GM20000 (cell line): ENCODE measurements at places on chromosomes 16 and 17.

DNA sequence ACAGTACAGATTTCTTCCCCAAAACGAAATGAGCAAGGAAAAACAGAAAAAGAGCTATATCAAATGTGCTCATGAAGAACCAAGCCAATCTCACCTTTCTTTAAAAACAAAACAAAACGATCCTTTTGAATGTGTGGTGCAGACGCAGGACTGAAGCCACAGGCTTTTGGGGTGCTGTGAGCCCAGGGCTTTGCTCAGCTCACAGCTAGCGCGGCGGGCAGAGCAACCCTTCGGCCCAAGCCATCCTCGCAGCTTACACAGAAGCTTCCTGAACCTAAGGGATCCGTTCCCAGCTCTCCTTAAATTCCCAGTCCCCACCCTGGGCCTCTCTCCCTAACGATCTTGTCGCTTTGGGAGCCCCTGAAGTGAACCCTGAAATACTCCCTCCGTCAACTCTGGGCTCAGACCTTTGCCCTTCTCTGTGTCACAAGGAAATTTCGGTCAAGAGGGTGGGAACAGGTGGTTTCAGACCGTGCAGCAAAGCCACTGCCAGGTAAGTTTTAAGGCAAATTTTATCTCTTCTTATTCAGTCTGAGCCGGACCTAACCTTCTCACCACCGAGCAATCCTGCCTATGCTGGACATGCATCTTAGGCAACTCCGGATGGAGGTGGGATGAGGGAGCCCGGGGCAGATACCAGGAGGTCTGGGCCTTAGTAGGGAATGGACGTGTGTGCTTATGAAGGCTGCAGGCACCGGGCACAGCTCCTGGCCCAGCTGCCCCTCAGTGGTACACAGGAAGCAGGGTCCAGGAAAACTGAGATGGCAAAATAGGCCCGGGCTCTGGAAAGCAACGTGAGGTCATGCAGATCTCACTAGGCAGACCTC, 52.0 kb downstream of the COTL1 start:
- no peak for DNase-seq

- DNase-seq: no peak
Measured at GRCh38 chr17:48259694-48260291, 152.2 kb downstream of the SNX11 start.

GRCh38 chr16:14106457-14106856, 35.3 kb downstream of the MRTFB start:
- no peak for DNase-seq

GRCh38 chr17:40799859-40800258, at the start of gene KRT28:
Gene KRT28 (minus strand): TSS chr17:40799959. CDS start chr17:40799893, 66 bp downstream.
- DNase-seq: no peak

GRCh38 chr17:7439462-7440112, at the start of gene FGF11:
Gene FGF11 (plus strand): TSS chr17:7439512. CDS start chr17:7439621, 109 bp downstream.
- DNase-seq: no peak

- no peak for DNase-seq
Measured at GRCh38 chr16:272633-273546, 2.9 kb downstream of the RGS11 start.

GRCh38 chr17:50149417-50150353, 792 bp downstream of the PPP1R9B start:
- peak; percentile 73 for DNase-seq

GRCh38 chr17:56902348-56902747, 11.5 kb downstream of the TRIM25 start:
- no peak for DNase-seq

DNA sequence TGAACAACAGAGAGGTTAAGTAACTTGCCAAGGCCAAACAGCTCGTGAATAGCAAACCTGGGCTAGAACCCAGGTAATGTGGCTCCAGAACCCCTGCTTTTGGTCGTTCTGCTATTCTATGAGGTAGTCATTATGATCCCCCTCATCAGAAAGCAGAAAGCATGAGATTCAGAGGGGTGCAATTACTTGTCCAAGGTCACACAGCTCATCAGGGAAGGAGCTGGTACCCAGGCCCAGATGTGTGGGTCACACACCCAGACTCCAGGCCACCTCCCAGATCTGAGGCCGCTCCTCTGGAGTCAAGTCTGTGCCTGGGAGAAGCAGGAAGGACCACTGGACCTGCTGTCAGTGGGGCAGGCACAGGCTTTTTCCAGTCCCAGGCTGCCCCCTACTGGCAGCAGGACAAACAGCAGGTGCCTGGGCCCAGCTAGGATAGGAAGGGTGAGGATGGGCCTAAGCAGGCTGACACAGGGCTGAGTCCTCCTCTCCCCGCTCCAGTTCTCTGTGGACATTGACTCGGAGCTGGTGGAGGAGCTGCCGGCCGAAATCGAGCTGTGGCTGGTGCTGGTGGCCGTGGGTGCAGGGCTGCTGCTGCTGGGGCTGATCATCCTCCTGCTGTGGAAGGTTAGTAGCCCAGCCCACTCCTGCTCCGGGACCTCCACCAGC, 7.8 kb upstream of the PDK2 start:
- DNase-seq: peak; percentile 88

GRCh38 chr17:57682701-57683100, 62.4 kb downstream of the CCDC182 start:
- no peak for DNase-seq

DNA sequence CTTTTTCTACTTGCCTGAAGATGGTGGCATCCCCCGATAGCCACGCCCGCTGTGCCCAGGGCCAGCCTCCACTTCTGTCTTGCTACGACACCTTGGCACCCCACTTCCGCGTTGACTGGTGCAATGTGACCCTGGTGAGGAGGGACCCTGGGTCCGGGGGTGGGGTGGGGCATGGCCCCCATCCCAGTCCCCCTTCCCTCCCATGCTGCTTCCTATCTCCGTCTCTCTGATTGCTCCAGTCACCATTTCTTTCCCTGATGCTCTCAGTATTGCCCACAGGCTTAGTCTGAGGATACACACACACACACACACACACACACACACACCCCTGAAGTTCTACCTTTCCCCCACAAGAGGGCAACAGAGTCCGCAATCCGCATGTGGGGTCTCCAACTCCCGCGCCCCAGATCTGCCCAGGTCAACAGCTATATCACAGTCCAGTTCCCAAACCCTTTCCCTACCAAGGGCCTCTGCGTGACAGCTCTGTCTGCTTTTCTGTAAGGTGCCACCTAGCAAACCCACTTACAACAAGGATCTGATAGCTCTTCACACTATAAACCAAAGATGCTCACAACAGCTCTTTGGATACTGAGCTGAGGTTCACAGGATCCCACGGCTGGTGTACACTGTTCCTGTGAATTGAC, 3.4 kb downstream of the SGCA start:
- peak; percentile 77 for DNase-seq

DNA sequence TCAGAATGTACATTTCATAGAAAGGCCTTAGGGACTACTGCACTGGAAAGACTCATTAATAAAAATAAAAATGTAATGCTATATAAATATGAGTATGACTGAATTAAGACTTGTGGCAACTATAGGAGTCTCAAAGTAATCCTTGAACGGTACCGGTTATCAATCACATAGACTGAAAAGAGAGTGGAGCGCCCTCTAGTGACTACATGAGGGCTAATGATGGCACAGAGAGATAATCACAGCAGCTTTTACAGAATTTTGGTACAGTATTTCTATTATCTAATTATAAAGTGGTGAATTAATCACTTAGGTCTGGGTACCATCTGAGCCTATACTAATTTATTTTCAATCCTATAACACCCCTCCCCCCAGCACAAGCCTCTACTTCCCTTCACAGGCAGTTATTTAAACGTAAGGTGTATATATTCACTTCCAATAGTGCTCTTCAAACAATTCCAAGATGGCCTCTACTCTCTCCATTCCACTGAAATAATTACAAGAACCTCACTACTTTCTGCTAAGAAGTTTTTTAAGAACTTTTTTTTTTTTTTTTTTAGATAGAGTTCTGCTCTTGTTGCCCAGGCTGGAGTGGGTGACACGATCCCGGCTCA, 40.7 kb upstream of the ANKFY1 start:
- peak; percentile 60 for DNase-seq

DNA sequence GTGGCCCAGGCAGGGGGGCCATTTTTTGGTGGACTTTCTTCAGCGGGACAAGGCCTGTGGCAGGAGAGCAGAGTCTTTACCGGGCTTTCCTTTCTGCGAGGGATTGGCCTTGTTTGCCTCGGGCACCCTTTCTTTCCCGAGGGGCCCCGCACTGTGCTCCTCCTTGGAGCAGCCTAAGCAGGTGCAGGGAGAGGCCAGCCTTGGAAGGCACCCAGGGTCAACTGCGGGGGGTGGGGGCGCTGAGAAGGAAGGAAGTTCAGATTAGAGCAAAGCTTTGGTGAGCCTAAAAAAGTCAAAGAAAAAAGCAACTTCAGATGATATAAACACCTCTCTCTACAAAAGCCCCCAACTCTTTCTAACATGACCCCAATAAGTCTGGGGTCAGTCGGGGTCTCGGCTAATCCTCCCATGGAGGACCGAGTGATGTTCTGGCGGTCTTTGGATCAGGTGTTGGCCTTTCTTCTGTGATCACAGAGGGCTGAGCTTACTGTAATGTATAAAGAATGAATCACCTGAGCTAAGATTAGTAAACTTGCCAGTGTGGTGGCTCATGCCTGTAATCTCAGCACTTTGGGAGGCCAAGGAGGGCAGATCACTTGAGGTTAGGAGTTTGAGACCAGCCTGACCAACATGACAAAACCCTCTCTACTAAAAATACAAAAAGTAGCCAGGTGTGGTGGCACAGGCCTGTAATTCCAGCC, 63.0 kb downstream of the PGS1 start:
- DNase-seq: no peak

DNA sequence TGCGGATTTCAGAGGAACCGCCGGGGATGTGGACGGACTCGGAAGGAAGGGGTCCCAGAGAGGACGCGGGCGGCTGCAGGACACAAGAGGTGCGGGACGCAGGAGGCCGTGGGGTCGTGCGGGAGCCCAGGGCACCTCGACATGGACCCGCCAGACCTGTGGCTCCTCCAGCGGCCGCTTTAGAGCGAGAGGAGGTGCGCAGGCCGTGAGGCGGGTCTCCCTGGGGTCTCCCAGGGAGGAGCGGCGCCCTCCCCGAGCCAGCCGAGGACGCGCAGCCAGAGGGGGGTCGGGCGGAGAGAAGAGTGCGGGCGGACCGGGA, 6.8 kb upstream of the FLYWCH1 start:
- peak; percentile 22 for DNase-seq
